Activated naive CD8-positive, alpha-beta T cell treated with anti-CD3 and anti-CD28 coated beads, Interleukin-2, amount 50 U/mL, for 24 hours (primary cell): ENCODE measurements at places on chromosomes 12 and 14.

GRCh38 chr12:19882346-19882745 is 443.1 kb downstream of the AEBP2 start:
- no peak for DNase-seq

- DNase-seq, result no peak
Observed at GRCh38 chr12:50082644-50083043, 2.5 kb upstream of the SMARCD1 start.

DNA sequence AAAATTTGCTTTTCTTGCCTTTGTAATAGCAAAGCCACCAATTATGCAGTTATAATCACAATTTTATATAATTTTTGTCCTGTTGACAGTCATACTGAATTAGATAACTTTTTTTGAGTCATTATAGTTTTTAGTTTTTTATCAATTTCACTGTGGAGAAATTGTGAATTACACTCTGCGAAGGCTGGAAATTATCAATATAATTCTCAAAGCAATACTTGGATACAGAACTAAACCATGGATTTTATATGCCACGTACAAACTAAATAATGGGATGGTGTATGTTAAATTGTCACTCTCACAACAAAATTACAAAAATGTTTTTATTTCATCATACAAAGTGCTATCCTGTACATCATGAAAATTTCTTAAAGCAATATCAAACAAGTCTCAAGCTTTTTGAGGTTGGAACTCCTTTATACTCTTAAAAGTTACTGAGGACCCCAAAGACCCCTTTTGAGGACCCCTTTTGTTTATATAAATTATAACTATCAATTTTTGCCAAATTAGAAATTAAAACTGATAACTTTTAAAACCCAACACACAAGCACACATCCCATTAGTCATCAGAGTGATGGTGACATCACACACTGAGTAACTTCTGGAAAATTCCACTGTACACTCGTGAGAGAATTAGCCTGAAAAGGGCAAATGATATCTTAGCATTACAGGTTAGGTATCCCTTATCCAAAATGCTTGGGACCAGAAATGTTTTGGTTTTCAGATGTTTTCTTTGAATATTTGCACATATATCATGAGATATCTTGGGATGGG is 19.8 kb upstream of the AQP2 start:
- no peak for DNase-seq

DNA sequence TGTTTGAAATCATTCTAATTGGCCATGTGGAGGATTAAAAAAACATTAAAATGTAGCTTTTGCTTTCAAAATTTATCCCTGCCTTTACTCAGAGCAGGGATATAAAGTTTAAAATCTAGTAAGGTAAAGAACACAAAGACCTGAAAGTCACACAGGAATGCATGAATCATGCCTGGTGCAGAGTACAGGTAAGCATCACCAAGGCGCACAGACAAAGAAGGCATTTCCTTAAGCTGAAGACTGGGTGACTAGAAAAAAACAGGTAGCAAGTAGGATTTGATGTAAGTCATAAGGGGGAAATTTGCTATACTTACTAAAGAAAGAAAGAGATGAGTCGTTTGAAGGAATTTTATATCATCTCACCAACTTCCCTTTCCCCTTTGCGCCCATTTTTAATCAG is 405.6 kb downstream of the GXYLT1 start:
- no peak for DNase-seq

DNA sequence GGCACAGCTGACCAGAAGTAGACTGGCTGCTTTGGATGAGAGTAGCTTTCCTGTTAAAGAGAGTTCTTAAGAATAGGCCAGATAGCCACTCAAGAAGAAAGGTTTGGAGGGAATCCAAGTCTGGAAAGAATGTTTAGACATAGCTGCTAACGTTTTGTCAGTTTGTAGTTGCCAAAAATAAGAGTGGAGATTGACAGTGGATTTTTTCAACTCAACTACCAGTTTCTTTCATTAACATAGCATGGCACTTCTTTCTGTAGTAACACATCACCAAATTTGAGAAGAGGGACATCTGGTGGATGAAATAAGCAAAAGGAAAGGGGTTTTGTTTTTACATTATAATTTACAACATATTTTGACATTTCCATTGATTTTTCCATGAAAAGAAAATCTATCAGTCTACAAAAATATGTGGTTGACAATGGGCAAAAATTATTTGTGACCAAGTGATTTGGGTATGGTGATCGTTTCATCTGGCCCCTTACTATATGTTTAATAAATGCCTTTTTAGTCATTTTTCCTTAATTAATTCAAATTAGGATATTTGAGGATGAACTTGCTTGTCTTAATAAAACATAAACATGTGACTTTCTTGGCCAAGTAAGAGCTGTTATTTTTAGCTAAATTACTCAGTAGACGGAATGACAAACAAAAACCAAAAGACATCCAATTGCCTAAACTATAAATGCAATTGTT is 71.1 kb downstream of the PTPRR start:
- DNase-seq, result no peak

- DNase-seq, result no peak
Observed at GRCh38 chr12:27480016-27480415, 33.5 kb downstream of the SMCO2 start.

DNA sequence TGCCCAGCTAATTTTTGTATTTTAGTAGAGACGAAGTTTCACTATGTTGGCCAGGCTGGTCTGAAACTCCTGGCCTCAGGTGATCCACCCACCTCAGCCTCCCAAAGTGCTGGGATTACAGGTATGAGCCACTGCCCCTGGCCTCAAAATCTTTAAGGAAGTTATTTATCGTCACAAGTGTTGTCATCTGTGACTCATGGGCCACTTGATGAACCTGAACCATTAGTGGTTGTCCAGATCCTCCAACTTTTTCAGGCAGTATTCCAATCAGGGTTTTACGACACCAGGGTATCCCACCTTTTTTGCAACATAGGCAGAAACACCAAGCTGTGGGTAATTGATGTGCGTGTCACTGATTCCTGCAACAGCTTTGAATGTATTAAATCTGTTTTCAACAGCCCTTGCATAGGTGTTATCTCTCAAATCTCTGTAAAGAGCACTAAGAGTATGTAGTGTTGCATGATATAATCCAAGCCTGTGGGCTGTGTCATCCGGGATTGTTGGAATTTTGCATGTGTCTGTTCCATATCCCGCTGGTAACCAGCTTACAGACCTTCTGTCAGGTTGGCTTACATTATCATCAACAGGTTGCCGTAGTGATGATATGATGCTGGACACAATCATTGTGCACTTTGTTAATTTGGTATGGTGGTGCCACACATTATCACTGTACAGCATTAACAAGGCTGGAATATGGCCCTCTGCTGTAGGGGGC is 79.3 kb upstream of the SCN8A start:
- DNase-seq, result no peak

GRCh38 chr12:6928703-6929407 is 1.1 kb downstream of the ATN1 start:
- DNase-seq, result no peak

- no peak for DNase-seq
Observed at GRCh38 chr14:58138714-58139482, 13.1 kb downstream of the ARMH4 start.

DNA sequence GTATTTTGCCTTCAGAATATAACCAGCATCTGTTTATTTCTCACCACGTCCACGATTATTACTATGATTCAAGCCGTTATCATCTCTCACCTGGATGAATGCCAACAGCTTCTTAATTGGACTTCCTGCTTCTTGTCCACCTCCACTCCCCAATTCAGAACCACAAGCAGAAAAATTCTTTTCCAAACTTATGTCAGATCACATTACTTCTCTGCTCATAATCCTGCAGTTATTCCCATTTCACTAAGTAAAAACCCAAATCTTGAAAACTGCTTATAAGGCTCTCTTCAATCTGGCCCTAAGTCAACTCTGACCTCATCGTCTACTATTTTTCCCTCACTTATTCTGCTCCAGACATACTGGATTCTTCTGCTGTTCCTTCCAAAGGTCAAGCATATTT is 2.0 kb downstream of the CRY1 start:
- no peak for DNase-seq

DNA sequence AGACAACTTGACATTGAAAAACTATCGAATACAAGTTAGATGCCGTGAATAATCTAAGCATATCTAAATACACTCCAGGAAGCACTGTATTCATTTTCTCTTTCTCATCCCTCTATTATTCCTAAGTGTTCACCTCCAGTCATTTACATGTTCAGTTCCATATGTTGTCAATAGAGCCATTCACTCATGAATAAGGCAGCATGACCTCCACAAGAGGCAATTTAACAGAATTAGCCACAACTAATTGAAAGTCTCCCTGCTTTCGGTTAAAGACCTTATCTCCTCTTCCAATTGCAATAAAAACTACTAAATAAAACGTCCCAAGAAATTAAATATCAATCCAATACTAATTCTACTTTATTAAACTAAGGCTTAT is 1.8 kb downstream of the LRIG3 start:
- DNase-seq, result no peak

- no peak for DNase-seq
Observed at GRCh38 chr12:58309806-58310205, 368.4 kb downstream of the ATP23 start.

DNA sequence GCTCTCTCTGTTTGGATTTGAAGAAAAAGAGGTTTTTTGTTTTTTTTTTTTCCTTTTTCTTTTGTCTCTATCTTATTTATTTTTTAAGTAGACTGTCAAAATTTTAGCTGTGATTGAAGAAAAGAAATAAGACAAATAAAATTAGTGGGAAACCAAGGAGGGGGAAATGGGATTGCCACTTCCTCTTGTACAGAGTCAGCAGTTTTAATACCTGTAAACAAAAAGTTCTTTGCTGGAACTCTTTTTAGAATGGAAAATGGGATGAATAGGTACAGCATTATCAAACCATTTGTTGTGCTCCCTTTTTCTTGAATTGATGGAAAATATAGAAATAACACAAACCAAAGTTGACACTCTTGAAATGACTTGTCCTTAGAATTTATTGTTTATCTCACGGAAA is 680.7 kb downstream of the DIO2 start:
- no peak for DNase-seq

GRCh38 chr14:88092529-88092928 is 87.6 kb downstream of the GPR65 start:
- no peak for DNase-seq

- no peak for DNase-seq
Observed at GRCh38 chr12:66956300-66956699, 277.4 kb upstream of the GRIP1 start.

DNA sequence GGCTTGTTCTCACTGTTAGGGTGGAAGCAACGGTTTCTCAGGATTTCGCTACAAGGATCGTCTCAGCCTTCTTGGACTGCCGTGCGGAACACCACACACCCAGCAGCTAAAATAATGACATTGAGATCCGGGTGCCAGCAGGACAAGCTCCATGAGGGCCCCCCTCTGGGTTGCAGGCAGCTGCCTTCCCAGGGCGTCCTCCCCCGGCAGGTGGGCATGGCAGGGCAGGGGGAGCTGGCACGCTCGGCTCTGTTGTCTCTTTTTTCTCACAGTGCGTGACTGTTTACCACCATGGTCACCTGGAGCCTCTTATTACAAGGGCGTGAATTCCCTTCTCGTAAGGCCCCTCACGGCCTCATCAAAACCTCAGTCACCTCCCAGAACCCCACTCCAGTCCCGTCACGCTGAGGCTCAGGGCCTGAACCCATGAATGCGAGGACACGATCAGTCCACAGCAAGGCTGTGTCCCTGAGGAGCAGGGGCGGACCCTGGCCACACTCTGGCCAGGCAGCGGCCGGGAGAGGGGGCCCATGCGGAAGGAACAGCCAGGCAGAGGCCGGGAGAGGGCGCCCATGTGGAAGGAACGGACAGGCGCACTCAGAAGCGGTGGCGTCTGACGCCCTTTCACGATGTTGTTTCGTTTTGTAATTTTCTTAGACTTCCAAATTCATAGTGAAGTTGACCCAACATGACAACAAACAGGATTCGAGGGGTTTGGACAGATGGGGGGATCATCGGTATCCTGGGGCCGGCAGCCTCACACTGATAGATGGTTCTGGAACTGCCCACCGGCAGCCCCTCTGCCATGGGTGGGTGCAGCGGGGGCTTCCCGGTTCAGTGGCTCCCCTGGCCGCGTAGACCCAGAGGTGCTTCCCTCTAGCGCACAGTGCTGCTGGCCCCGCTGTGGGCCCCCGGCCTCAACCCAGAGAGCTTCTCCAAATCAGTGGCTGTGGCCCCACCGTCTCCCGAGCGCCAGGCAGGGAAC is 10.0 kb downstream of the LRCOL1 start:
- peak; percentile 59 for DNase-seq

DNA sequence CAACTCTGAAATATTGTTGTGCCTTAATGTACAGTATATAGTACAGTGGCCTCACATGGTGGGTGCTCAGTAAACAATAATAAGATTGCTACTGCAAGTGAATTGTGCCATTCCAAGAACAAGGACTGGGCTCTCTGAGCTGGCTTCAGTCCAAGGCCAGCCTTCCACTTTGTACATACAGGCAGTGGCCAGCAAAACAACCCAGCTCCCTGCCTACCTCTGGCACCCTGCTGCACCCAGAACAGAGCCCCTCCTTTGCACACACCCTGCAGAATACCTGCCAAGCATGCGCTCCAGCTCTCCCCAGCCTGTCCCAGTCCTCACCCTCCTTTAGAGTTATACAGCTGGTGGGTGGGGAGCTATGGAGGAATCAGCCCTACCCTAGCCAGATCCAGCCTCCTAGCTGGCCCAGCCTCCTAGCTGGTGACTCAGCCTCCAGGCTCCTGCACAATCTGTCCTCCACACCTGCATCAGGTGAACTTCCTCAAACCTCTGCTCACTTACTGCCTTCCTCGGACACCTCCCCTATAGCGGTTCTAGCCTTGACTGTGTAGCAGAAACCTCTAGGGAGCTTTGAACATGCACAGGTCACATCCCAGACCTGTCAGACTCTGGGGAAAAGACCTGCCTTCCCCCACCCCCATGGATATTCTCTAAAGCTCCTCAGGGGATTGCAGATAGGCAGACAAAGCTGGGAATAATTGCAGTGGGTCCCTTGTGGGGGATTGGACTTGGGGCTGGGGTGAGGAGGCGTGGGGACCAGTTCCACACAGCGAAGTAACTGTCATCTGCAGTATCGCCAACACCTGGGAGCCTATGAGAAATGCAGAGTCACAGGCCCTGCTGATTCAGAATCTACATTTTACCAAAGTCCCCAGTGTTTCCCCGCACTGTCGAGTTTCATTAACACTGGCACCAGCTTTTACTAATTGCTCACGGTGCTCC is 17.9 kb downstream of the ZDHHC22 start:
- no peak for DNase-seq

- DNase-seq, result no peak
Observed at GRCh38 chr12:42482041-42482747, 107.4 kb downstream of the PRICKLE1 start.
